ENCODE measurements at places on chromosomes 2 and 18.

DNA sequence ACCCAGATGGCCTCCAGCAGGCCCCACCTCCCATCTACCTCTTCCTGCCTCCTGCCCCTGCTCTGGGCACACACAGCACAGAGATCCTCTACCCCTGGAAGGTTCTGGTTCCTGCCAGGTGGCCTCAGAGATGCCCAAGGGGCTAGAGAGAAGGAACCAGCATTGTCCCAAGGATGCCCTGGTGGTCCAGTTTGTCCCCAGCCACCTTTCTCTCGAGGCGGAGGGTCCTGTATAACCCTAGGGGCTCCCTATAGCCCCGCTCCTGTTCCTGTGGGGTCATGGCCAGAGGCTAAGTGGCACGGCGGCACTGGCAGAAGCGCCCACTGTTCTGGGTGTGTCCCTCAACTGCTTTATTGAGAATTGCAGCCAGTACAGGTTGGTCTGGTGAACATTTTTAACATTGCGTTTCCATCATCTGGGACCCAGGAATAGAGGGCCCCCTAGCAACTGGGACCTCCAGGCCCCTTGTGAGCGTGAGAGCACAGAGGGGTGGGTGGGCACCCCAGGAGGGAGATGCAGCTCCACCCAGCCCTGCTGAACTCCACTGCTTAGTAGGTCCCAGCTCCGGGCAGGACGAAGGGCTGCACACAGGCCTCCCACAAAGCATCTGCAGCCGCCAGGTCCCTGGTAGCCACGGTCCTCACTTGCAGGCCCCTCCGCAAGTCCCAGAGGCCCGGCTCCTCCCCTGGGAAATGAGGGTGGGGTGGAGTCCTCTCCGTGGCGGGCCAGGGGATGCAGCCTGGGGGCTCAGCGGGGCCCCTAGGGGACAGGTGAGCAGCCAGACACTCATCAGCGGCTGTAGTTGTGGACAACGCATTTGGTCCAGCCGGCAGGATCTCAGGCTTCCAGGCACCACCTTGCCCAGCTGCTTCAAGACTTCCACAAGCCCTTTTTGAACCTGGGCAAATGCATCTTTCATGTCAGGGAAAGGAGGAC is 33.1 kb downstream of the GPC1 start:
- peak; percentile 73 for DNase-seq

GRCh38 chr2:46796031-46796430 is 119.6 kb downstream of the MCFD2 start:
- no peak for DNase-seq

DNA sequence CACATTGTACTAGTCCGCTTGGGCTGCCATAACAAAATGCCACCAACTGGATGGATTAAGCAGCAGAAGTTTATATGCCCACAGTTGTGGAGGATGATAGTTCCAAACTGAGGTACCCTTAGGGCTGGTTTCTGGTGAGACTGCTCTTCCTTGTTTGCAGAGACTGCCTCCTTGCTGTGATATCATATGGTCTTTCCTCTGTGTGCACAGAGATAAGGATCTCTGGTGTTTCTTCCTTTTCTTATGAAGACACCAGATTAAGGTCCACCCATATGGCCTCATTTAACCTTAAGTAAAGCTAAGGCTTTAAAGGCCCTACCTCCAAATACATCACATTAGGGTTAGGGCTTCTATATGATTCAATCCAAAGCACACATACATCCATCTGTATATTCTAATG is 738.2 kb upstream of the GCFC2 start:
- no peak for DNase-seq

DNA sequence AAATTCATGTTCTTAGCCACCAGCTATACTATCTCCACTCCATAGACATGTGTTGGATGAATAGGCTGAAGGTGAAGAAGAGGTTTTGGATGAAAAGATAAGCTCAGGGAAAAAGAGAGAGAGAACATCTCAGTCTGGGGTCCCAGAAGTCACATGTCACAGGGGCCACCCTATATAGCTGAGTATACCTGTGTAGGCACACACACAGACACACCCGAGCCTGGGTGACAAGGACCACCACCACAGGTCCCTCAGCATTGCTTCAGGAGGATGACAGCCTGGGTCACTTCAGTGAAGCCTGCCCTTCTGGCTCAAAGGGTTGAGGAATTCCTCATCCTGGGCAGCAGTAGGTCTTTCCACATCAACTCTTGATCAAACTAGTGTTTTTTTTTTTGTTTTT is 56.2 kb downstream of the POLR1A start:
- DNase-seq, result no peak

- no peak for DNase-seq
Measured at GRCh38 chr18:41226186-41226585, 728.8 kb upstream of the PIK3C3 start.

DNA sequence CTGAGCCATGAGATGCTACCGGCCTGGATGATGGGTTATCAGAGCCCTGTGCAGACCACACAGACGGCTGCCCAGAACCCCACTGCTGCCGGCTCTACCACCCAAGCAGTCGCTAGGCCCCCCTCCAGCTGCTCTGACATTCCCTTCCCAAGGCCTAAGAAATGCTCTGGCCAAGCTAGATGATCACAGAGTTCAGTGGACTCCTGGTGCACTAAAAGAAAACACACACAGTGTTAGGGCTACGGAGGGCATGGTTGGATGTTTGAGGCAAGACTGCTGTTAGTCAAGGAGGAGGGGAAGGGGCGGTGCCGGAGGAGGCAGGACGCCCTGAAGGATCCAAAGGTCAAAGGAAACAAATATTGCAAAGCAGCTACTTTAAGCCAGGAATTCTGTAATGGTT is 174.5 kb downstream of the MYCN start:
- DNase-seq, result no peak

DNA sequence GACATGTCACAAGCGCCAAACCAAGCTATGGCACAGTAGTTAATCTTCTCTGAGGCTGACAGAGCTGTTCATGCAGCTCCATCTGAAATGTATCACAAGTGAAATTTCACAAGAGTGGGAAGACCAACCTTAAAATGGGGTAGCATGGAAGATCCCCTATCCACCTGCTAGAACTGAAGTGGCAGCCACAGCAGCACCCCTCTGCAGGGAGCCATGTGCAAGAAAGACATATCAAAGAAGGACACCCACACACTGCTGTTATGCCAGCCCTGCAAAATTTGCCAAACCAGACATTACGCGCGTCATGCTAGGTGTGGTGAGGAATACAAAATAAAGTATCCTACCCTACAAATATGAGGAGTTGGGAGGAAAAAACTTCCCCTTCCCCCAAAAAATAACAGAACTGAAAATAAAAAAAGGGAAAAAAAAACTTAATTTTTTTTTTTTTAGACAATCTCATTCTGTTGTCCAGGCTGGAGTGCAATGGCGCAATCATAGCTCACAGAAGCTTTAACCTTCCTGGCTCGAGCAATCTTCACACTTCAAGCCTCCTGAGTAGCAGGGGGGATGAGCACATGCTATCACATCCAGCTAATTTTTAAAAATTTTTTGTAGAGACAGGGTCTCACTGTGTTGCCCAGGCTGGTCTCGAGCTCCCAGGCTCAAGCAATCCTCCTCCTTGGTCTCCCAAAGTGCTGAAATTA is 76.2 kb downstream of the STK39 start:
- peak; percentile 43 for DNase-seq

DNA sequence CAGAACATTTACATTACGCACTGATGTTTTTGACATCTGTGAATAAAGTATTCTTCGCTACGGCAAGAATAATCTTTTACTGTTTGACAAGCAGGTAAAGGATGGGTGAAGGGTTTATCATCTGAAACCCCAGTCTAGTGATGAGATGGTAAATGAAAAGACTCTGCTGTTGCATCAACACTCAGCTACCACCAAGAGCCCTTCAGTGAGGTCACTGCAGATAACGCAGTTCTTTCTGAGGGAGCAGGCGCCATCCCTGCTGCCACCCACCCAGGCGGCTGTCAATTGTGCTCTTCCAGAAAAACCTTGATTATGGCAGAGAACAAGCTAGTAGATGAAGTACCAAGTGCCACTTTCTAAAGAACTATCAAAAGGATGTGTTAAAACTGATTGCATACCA is 58.7 kb downstream of the ABCG8 start:
- DNase-seq, result no peak

DNA sequence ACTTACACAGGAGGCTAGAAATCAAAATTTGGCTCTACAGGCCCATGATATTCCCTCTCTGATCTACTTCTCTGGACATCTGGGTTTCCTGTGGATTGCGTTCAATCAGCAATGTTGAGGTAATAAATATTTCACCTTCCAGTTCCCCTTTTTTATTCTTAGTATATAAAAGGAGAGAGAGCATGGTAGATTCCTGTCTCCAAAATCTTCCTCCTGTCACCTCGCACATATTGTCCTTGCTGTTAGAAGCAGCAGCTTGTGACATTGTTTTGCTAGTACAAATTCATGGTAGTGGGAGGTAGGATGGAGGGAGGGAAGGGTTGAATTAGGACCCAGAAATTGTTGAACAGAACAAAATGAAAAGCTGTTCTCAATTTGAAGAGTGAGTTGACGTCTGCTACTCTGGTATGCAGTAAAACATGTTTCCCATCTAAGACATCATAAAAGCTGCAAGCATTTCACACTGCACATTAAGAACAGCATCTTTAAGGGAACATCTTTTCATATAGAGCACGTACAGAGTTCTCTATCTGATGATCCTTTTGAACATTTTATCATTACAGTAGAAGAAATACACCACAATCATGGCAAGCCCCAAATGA is 156.4 kb downstream of the RDH14 start:
- no peak for DNase-seq

DNA sequence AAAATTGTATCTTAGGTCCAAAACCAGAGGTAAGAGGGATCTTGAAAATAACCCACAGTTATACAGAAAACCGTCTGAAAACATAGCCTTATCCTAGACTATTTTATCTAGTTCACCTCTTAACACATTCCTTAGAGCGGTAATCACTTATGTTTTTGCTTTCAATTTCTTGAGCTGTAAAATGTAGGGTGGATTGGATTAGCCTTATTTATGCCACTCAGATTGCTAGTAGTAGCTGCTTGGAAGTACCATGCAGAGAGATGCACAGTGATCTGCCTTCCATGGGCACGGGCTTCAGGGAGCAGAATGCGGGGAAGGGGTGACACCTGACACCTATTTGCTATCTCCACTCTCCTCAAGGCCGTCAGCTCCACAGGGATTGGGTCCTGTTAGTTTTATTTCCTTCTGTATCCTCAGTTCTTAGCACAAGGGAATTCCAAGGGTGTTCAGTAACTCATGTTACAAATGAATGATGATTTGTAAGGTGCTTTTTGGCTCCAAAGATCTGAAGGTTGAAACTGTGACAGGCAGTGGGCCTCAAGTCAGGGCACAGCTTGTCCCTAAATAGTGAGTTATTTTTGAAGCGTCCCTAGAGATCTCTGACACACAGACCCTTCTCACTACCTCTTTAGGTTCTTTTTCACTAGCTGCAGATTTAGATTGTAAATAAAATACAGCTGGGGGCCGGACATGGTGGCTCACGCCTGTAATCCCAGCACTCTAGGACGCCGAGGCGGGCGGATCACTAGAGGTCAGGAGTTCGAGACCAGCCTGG is 64.0 kb upstream of the PMAIP1 start:
- DNase-seq, result no peak

DNA sequence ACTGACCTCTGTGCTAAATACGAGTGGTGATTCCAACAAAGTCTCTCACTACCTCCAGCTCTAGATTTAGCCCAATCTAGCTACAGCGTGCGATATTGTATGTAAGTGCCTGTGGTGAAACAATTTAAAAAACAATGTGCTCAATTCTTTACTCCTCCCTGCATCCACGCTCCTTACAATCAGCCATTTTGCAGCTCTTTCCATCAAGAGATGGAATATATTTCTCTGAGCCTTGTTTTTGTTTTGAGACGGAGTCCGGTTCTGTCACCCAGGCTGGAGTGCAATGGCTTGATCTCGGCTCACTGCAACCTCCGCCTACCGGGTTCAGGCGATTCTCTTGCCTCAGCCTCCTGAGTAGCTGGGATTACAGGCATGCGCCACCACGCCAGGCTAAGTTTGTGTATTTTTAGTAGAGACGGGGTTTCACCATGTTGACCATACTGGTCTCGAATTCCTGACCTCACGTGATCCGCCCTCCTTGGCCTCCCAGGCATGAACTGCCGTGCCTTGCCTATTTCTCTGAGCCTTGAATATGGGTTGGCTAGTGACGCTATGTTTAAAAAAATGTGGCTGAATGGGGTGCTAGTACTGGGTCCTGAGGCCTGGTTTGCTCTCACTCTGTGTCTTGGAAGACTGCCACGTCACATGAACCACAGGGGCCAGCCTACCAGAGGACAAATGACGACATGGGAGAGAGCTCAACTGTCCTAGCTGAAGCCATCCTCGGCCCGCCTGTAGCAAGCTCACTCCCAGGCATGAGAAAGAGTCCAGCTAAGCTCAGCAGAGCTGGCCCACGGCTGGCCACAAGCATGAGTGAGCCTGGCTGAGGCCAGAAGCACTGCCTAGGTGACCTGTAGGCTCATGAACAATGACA is 14.8 kb downstream of the WDFY1 start:
- DNase-seq, result peak; percentile 88

- DNase-seq, result peak; percentile 75
Measured at GRCh38 chr2:128736689-128737545, 418.2 kb upstream of the HS6ST1 start.

DNA sequence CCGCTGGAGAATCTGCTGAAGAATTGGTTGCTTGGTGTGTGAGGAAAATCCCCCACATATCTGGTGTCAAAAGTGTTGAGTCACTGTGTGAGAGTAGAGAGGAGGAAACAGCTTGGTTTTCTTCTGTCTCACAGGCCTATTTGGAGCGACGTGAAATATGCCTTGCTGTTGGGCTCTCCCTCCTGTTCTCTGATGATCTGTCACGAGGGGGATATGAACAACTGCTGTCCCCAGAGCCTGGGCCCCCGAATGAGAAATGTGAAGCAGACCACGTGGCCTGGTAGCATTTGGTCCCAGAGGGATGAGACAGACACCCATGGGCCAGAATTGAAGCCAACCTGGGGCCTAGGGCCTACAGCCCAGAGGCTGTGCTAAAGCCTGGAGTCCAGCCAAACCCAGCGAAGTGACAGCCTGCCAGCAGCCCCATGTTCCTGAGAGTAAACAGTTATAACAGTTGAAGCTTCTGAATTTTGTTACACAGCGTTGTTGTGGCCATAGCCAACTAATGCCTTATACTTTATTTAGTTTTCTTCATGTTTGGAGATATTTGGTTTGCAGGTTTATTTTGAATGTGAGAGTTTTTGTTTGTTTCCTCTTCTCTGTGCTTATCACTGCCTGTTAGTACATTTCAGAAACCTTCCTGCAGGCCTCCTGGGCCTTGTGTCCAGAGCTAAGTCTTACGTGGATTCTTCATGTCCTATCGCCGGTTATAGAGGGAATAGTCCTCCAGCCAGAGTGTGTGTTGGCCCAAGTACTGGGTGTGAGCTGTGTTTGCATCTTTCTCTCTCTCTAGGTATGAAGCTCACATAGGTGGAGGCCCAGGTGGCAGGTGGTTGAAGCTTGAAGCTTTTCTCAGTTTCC is 18.7 kb upstream of the COLEC12 start:
- peak; percentile 32 for DNase-seq

- no peak for DNase-seq
Measured at GRCh38 chr2:215465256-215465655, 29.4 kb upstream of the FN1 start.

GRCh38 chr18:49581371-49581770 is 19.5 kb downstream of the LIPG start:
- no peak for DNase-seq

- DNase-seq, result no peak
Measured at GRCh38 chr2:148592791-148593190, 51.8 kb upstream of the EPC2 start.
